Thoracic aorta (tissue), 2 donors: ENCODE measurements at places on chromosomes 7 and 10.

GRCh38 chr10:74955796-74956195 is 129.4 kb downstream of the KAT6B start:
- no peaks in the 10 kb centered on the region for H3K36me3 ChIP-seq
- DNase-seq: no peak
- H3K27ac ChIP-seq: no peak overlapping the region
- no peak overlapping the region for H3K4me3 ChIP-seq

DNA sequence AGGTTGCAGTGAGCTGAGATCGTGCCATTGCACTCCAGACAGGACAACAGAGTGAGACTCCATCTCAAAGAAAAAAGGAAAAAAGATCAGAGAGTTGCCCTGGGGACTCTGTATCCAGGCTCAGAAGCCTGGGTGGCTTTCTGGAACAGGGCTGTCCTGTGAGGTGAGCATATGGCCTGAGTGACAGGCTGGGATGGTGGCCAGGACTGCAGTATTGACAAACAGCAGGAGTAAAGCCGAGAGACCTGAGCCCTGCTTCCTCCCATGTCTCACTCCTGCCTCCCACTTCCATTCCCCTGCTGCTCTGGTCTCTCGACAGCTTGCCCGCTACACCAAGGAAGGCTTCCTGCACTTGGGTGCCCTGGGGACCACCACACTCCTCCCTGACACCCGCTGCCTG is 578.5 kb downstream of the GALNT17 start:
- H3K4me1 ChIP-seq: no peaks in the 10 kb centered on the region
- DNase-seq: no peak
- H3K36me3 ChIP-seq: no peaks in the 10 kb centered on the region
- no peak overlapping the region for H3K27ac ChIP-seq
- H3K4me3 ChIP-seq: no peak overlapping the region

DNA sequence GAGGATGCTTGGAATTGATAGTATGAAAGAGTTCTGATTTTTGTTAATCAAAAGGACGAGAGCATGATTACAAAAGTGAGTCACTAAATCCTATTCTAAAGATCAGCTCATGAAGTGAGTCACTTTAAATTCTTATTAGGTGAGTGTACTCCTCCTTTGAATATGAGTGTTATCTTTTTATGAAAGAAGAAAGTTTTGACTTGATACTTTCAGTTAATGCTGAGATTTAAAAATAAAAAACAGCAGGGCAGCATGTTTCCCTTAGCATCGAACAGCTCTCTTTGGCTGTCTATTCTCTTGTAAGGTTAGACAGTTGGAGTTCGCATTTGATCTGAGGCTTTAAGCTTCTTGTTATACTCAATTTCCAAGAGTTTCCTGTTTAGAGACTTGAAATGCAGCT is 222.0 kb downstream of the TWIST1 start:
- H3K27me3 ChIP-seq: no peaks in the 10 kb centered on the region
- no peak overlapping the region for H3K27ac ChIP-seq
- peaks cover 16% of the 10 kb centered on the region for H3K4me1 ChIP-seq
- H3K36me3 ChIP-seq: no peaks in the 10 kb centered on the region
- DNase-seq: no peak

- no peak overlapping the region for H3K4me3 ChIP-seq
- no peak for DNase-seq
- H3K27ac ChIP-seq: no peak overlapping the region
- peaks cover 7% of the 10 kb centered on the region for H3K4me1 ChIP-seq
- no peaks in the 10 kb centered on the region for H3K36me3 ChIP-seq
Measured at GRCh38 chr7:35993676-35994606, 159.1 kb upstream of the EEPD1 start.

DNA sequence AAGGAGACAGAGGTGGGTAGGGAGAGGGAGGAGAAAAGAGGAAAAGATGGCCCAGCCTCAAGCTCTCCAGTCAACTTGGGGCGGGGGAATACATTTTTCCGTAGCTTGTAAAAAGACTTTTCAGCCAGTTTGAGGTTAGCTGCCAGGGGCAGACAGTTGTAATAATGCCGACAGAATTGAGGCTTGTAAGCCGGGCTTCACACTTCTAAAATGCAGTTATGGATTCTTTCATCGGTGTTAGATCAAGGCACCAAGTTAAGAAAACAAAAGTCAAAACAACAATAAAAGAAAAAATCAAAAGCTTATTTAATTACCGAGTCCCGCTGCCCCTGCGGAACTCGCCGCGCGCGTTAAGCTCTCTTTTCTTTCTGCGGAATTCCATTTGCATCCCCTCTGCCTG is 448 bp upstream of the EVX1 start:
- peak overlapping the region; percentile 48 for H3K4me3 ChIP-seq
- no peaks in the 10 kb centered on the region for H3K36me3 ChIP-seq
- H3K27ac ChIP-seq: no peak overlapping the region
- DNase-seq: no peak
- peaks cover 47% of the 10 kb centered on the region for H3K27me3 ChIP-seq
- H3K4me1 ChIP-seq: peaks cover 42% of the 10 kb centered on the region

DNA sequence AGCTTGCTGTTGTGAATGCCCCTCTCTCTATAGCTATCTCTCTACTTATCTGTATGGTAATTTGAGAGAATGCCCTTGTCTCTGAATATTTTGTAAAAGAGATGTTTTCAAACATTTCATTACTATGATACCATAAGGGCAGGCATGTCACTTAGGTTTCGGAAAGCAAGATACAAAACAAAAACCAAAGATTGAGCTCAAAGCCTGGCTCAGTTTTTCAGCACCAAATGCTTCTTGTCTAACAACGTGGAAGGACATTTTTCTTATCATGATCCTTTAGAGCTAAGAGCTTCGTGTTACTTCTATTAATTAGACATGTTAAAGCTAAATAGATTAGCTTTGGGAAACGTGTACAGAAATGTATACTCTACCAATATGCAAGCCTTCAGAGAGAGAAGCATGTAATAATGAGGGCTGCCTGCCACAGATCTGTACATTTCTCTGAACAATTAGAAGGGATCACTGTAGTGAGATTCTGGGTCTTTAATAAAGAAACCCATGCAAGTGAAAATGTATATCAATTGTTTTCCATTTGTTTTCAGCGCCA is 148.9 kb downstream of the ARID5B start:
- peak overlapping the region; percentile 83 for H3K4me3 ChIP-seq
- peaks cover 77% of the 10 kb centered on the region for H3K4me1 ChIP-seq
- H3K27ac ChIP-seq: peak overlapping the region; percentile 96
- H3K27me3 ChIP-seq: no peaks in the 10 kb centered on the region
- H3K36me3 ChIP-seq: peaks cover 14% of the 10 kb centered on the region

GRCh38 chr7:1341361-1342089 is 108.9 kb downstream of the UNCX start:
- H3K4me3 ChIP-seq: no peak overlapping the region
- no peaks in the 10 kb centered on the region for H3K36me3 ChIP-seq
- DNase-seq: no peak
- H3K27me3 ChIP-seq: no peaks in the 10 kb centered on the region

DNA sequence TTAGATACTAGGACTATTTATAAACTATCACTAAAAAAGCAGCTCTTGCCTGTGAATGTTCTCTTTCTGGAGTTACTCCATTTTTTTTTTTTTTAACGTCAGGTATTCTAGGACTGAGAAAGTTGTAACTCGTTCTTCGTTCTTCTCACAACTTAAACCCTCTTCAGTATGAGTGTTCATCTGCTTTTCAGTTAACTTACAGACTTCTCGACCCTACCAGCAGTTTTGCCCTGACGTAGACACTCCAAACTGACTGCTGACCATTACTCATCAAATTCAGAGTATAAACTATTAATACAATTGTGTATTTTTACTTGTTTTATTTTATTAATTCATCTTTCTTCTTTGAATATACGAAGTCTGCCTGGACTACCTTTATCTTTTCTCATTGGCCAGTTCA is 353.1 kb downstream of the GPR37 start:
- DNase-seq: no peak
- H3K4me1 ChIP-seq: no peaks in the 10 kb centered on the region
- H3K36me3 ChIP-seq: no peaks in the 10 kb centered on the region
- no peak overlapping the region for H3K27ac ChIP-seq

DNA sequence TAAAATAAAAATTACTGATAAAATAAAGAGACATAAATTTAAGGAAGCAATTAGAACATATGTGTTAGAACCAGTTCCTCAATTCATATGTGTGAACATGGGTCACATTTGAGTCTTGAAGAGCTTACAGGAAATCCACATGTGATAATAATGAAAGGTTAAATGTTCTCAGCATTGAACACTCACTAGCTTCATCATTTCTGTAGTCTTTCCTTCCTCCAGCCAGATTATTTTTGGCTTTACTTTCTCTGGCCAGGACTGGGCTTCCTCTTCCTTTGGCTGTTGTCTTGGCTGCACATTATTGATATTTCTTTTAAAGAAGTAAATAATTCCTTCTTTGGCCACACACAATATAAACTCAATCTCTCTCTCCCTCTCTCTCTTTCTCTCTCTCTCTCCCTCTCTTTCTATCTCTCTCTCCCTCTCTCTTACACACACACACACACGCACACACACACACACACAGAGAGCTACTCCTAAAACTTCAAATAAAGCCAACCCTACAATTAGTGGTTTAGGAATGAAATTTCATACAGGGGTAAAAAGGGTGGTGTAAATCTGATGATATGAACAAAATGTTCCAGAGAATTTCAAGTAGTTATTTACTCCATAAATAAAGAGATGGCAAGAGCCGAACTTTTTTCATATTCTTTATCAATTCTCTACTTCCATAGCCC is 171.2 kb downstream of the REEP3 start:
- no peaks in the 10 kb centered on the region for H3K4me1 ChIP-seq
- H3K36me3 ChIP-seq: no peaks in the 10 kb centered on the region
- H3K27me3 ChIP-seq: no peaks in the 10 kb centered on the region
- H3K27ac ChIP-seq: no peak overlapping the region

GRCh38 chr10:101624526-101625102 is 36.5 kb downstream of the DPCD start:
- DNase-seq: no peak
- no peaks in the 10 kb centered on the region for H3K27me3 ChIP-seq
- H3K4me1 ChIP-seq: no peaks in the 10 kb centered on the region
- no peak overlapping the region for H3K27ac ChIP-seq
- H3K4me3 ChIP-seq: no peak overlapping the region

GRCh38 chr10:55629793-55630490 is 731.1 kb downstream of the ZWINT start:
- peak overlapping the region; percentile 67 for H3K4me3 ChIP-seq
- no peaks in the 10 kb centered on the region for H3K36me3 ChIP-seq
- no peaks in the 10 kb centered on the region for H3K4me1 ChIP-seq
- no peak overlapping the region for H3K27ac ChIP-seq
- no peak for DNase-seq

- peak overlapping the region; percentile 99 for H3K27ac ChIP-seq
- H3K27me3 ChIP-seq: no peaks in the 10 kb centered on the region
- DNase-seq: no peak
- H3K4me1 ChIP-seq: peaks cover 31% of the 10 kb centered on the region
- no peak overlapping the region for H3K4me3 ChIP-seq
Measured at GRCh38 chr10:5942001-5942400, 35.3 kb downstream of the IL15RA start.

DNA sequence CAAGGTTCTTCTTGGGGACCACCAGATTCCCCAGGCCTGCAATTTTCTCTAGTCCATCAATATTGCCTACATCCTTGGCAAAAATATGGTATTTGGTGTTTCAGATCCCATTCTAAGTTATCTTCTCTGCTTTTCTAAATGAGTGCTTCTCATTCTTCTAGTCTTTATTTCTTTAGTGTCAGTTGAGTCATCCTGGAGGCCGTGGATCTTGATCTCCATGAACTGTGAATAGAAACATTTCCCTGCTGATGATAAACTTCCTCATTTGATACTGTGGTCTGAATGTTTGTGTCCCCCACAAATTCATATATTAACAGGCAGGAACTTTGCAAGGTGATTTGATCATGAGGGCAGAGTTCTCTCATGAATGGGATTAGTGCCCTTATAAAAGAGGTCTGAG is 779.3 kb downstream of the INHBA start:
- no peak for DNase-seq
- H3K4me1 ChIP-seq: no peaks in the 10 kb centered on the region
- H3K4me3 ChIP-seq: no peak overlapping the region
- no peaks in the 10 kb centered on the region for H3K27me3 ChIP-seq

- DNase-seq: no peak
- no peak overlapping the region for H3K27ac ChIP-seq
- H3K4me1 ChIP-seq: no peaks in the 10 kb centered on the region
- H3K36me3 ChIP-seq: no peaks in the 10 kb centered on the region
Measured at GRCh38 chr7:112272921-112273561, 66.5 kb downstream of the ZNF277 start.

DNA sequence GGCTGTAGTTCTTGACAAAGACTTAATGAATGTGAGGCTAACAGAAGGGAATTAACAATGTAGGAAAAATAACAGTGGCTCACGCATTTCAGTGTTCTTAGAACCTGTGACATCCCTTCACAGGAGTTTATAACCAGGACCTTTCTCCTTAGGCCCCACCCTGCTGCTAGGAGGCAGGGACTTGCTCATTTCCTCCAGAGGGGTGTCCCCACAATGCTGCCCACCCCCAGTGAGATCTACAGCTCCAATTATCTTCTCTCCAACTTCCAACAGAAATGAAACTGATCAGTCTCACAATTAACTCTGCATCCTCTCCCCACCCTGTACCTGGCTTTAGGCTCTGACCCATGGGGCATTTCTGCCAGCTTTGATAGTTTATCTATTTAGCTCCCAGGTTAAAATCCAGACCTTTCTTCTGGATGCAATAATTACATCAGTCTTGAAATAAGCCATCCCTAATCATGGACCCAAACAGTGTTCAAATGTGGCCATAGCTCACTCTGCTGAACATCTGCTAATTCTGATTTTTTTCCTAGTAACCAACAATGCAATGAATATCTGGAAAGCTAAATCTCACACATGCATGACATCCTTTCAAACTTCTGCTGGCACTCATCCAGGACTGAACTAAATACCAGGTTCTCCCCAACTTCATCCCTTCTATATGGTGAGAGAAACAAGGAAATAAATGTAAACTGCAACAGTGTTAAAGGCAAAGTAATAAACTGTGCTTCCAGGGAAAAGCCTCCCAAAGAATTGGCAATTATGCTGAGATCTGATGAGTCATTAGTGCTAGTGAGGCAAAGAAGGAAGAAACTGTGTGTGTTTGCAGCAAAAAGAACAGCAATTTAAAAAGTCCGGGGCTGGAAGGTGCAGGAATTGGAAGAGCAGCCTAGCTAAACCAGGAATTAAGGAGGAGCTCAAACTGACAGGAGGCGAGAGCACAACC is 64.6 kb downstream of the HERPUD2 start:
- no peaks in the 10 kb centered on the region for H3K27me3 ChIP-seq
- H3K4me1 ChIP-seq: no peaks in the 10 kb centered on the region
- H3K27ac ChIP-seq: no peak overlapping the region
- DNase-seq: no peak
- no peak overlapping the region for H3K4me3 ChIP-seq

DNA sequence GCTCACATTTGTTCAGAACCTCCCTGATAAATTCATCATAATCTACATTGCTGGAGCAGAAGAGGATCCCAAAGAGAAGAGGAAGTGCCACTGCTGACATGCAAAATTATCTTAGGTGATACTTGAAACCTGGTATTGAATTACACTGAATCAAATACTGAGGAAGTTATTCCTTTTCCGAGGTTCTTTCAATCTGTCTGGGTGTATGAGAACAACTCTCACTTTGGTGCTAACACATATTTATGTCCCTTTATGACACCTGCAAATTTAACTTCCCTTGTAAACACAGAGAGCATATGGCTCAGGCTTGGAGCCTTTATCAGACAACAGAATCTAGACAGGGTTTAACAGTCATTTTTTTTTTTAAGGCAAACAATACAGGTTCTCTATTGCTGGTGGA is 131.4 kb downstream of the SRPK2 start:
- no peaks in the 10 kb centered on the region for H3K36me3 ChIP-seq
- no peaks in the 10 kb centered on the region for H3K27me3 ChIP-seq
